ENCODE measurements at places on chromosomes 7 and 10.

DNA sequence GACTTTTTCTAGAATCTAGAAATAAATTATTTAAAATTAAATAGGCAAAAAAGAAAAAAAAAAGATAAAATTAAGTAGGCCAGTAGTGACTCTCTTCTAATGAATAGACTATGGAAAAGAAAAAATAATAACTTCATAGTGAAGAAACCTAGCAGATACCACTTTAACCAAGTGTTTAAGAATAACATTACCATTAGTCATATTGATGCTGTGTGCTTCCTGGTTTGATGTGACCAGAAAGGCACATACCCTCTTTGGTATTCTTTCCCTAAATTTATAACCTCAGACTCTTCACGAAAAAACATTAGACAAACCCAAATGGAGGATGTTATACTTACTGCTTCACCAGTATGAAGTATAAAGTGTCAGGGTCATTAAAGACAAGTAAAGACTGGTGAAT, 42.6 kb downstream of the KIF20B start:
- DNase-seq = no peak

- no peak for DNase-seq
Measured at GRCh38 chr7:140940898-140941297, 16.2 kb upstream of the BRAF start.

GRCh38 chr10:21599582-21599981, 65.5 kb downstream of the MLLT10 start:
- no peak for DNase-seq

DNA sequence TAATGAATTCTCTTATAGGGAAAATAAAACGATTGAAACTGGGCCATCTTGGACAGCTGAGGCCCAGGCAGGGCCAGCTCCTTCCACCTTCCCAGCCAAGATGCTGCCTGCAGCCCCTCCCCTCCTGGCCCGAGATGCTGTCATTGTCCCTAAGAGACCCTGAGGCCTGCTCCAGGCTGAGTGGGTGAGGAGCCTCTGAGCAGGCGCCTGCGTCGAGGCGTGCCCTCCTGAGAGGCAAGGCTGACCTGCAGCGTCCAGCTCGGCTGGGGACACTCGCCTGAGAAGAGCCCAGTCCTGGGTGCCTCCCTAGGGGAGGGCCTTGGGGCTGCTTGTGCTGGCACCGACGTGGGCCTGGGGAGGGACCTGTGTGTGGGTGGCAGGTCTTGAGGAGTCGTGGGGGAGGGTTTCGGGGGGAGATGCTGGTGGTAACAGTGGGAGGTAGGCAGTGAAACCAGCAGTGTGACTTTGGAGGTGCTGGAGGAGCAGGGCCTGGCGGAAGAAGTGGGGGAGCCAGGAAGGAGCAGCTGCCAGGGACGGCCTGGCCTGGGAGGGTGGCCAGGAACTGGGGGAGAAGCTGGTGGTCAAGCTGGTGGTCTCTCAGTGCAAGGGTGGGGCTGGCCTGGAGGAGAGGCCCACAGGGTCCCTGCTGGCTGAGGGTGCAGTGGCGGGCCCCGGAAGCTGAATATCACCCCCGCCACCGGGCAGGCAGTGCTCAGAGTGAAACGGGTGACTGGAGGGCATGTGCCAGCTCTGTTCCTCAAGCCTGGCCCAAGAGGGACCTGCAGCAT, 7.9 kb downstream of the GPR146 start:
- peak; percentile 86 for DNase-seq

DNA sequence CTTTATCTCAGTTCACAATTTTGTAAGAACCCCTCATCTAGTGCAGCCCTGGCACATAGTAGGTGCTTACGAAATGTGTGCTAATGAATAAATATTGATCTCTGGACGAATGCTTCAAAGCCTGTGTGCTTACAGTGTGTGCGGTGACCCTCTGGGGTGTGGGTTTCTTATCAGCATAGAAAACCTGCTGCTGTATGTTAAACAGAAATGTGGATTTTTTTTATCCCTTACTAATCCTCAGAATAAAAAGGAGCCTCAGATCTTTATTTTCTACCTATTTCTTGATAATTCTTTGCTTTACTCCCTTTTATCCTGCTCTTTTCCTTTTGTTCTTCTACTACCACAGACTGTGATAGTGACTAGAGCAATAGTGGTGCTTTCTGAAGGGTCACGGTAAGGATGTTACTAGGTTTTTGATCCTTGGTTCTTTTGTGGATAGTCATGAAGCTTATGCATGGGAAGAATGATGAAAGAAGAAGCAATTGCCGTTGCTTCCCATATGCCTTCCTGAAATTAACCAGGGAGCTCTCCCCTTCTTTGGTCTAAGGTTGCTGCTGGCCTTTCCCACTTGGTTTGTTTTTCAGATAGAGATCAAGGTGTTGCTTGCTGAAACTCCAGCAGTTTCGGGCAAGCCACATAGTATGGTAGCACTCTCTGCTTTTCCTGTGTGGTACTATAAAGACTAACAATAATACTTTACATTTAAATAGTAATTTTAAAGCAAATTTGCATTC, 44.7 kb downstream of the SPAG6 start:
- DNase-seq = no peak

DNA sequence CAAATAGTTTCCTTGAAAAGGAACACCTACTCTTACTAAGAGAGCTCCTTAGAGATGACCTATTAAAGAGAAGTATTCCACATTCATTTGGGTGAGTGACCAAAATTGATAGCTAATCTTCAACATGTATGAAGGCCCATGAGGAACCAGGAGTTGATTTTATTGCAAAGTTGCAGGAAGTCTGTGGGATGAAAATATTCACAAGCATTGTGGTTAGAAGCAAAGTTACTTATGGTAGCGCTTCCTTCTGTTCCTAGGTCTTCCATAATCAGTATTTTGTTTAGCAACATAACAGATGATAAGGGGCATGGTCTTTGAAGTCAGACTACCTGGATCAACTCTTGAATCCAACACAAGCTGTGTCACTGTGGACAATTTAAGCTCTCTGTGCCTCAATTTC, 164.5 kb downstream of the DGKB start:
- DNase-seq = no peak

DNA sequence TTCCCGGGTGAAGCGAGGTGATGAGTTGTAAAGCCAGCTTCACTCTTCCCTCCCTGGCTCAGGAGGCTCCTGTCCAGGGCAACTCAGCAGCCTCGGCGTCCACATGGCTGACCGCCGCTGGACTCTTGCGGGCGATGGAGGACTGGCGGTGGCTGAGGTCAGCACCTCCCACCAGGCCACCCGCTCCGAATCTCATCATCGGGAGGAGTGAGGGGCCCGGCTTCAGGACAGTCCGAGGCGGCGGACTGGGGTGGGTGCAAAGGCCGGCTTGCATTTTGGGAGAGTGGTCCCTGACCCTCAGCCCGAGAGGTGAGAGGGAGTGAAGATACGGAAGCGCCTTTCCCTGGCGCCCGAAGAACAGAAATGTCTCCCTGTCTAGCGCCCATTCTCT, 759 bp downstream of the DNAJB12 start:
- peak; percentile 36 for DNase-seq

GRCh38 chr10:11522821-11523245, 88.6 kb downstream of the USP6NL start:
- DNase-seq = no peak

DNA sequence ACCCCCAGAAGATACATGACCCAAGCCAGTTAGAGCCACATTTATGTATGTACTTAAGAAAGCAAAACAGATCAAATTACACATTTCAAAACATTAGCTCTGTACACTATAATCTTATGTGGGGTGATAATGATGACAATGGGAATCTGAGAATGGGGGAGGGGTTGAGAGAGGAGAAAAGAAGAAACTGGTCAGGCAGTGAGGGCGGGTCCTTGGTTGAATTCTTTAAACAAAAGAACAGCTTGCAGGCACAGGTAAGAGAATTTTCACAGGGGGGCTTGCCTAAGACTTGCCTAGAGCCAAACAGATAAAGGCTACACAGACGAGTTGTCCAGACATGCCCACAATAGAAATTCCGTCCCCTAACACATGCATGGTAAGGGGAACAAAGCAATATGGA, 76.8 kb upstream of the PTER start:
- no peak for DNase-seq

GRCh38 chr10:11150231-11150731, 132.6 kb downstream of the CELF2 start:
- DNase-seq = no peak

DNA sequence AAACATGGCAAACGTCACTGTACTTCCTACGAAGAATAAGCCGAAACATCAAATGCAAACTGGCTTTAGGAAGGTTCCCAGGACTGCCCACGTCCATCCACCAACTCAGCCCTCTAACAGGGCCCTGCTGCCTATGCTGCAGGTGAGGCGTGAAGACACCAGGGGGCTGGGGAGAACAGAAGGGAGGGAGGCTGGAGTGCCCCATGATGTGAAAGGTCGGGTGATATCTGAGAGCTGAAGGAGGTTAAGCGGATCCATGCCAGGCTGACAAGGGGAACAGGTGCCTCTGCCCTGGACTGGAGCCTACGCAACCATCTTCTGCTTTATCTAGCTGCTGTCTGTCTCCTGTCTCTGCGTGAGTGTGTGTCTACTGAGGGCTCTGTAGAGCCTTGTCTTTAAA, 40.2 kb upstream of the ATP6V0A4 start:
- DNase-seq = no peak

GRCh38 chr7:87645446-87645845, 17.2 kb downstream of the RUNDC3B start:
- DNase-seq = no peak

DNA sequence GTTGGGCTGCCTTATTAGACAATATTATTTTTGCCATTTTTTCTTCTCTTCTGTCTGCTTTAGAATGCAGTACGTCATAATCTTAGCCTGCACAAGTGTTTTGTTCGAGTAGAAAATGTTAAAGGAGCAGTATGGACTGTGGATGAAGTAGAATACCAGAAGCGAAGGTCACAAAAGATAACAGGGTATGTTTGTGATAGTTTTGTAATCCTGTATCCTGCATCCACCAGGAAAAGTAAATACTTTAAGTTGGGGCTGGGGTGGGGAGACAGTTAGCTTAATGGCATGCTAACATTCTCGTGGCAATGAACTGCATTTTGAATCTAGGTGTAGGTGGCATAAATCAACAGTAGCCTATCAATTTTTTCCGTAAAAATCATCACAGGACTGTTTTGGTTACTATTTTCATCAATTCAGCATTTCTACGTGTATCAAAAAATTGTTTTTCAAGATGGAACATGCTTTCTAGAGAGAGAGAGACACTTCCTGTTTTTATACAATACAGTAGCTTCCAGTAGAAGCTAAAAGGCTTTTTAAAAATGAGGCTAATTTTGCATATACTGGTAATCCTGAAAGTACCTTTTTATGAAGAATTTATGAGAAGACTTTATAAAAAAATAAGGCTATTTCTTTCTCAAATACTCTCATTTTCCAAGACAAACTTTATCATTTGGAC, 247.5 kb downstream of the FOXP2 start:
- no peak for DNase-seq

- DNase-seq = no peak
Measured at GRCh38 chr7:138538518-138538917, 78.5 kb downstream of the TRIM24 start.

GRCh38 chr7:22765609-22766008, 38.6 kb downstream of the IL6 start:
- DNase-seq = no peak

GRCh38 chr10:111118758-111119157, 41.9 kb downstream of the ADRA2A start:
- DNase-seq = no peak

GRCh38 chr10:131694781-131695495, 205.9 kb upstream of the PPP2R2D start:
- DNase-seq = no peak

DNA sequence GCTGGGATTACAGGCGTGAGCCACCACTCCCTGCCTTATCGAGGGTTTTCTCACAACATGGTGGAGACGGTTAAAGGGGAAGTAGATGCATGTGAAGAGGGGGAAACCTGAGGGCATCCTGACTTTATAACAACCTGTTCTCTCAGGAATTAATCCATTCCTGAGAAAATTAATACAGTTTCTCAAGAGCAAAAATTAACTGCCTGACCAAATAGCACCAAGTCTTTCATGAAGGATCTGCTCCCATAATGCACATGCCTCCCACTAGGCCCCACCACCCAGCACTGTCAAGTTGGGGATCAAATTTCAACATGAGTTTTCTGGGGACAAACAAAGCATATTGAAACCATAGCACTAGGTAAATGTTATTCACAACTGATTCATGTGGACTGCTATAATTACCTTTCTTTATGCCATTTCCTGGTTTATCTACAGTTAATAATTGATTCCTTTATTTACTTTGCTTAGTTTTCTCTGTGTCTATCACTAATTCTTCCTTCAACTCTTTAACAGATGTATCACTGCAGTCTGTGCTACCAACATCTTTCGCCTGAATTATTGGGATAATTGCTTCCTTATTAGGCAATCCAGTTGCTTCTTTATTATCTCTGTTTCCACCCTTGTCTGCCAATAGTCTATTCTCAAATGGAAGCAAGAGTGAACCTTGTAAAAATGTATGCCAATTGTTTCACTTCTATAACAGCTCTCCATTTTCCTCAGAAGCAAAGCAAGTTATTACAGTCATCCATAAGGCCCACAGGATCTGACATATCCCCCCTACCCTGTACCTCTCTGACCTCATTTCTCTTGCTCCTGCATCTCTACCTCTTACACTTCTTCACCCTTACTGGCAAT, 12.9 kb upstream of the MICU1 start:
- DNase-seq = no peak

- DNase-seq = no peak
Measured at GRCh38 chr7:138144958-138145357, 68.7 kb downstream of the AKR1D1 start.

- DNase-seq = no peak
Measured at GRCh38 chr7:155797262-155798250, 14.7 kb downstream of the SHH start.

DNA sequence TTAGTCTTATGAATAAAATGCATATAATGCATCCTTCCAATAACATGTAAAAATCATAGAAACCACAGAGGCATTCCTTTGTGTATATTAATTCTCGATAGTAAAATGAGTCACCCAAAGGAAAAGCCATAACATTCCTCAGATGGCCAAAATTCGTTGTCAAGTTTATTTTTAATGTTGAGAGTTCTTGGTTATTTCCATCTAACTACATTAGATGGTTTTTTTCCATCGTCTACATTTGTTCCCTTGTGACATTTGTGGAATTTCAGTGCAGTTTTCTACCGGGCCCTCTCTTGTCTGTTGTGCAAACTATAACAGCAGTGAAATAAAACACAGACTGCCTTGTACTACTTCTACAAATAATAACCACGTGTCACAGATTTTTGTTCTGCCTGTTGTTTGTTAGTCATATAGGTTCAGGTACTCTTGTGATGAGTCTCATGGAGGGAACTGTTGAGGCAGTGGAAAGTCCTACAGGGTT, 54.7 kb upstream of the CCAR1 start:
- DNase-seq = no peak

DNA sequence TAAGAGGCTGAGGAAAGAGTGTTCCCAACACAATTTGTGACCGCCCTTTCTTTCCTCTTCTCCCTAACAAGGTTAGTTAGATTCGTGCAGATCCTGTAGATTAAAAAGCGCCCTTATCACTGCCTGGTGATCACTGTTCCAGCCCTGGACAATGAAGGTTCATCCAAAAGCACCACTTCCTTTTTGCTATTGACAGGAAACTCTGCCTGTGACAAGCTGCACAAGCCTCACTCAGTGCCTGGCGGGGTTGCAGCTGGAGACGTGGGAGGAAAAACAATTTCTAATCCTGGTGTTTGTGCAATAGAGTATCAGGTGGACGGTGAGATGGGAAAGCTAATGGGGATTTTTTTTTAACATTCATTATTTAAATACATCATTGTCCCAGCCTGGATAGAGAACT, 105.9 kb upstream of the CAV2 start:
- no peak for DNase-seq

Measured in G401 (cell line).